A549 treated with ZK216348 at 1 μM for 4 hours (cell line): ENCODE measurements at places on chromosomes 6 and 20. TPM values are rescaled to one million over a fixed set of nuclear protein-coding genes. Genes with fewer than 3 reads are reported as not detected.

The LRRN4 gene
- 0.06 TPM in 2 of 5 replicates, not detected in the others for total RNA-seq

The AVP gene
- not detected in 5 replicates for total RNA-seq

The GHRH gene
- not detected in 5 replicates for total RNA-seq

The PTK6 gene
- total RNA-seq = 2.4 to 4.1 TPM (median 3.6 TPM) in 5 replicates

The GSTA3 gene
- total RNA-seq = not detected in 5 replicates

The HUS1B gene
- total RNA-seq = 0.24 to 0.34 TPM (median 0.33 TPM) in 3 of 5 replicates, not detected in the others

The PRL gene
- not detected in 5 replicates for total RNA-seq

The ELOVL2 gene
- total RNA-seq = 3.6 to 7.5 TPM (median 6.7 TPM) in 5 replicates

The TFAP2B gene
- not detected in 5 replicates for total RNA-seq
